ENCODE measurements at places on chromosomes 2 and 18.

DNA sequence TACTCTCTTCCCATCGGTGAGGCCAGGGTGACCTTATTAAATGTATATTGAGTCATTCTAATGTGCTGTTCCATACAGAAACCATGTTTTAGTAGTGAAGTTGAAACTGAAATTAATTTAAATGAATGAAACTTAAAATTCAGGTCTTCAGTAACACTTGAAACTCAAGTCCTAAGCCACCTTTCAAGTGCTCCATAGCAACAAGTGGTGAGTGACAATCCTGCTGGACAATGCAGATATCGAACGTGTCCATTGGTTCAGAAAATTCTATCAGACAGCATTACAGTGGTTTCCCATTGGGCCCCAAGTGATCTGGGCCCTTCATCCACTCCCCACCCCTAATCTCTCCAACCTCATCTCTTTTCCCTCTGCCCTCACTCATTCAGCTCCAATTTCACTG is 48.7 kb downstream of the HNMT start:
- DNase-seq = no peak

DNA sequence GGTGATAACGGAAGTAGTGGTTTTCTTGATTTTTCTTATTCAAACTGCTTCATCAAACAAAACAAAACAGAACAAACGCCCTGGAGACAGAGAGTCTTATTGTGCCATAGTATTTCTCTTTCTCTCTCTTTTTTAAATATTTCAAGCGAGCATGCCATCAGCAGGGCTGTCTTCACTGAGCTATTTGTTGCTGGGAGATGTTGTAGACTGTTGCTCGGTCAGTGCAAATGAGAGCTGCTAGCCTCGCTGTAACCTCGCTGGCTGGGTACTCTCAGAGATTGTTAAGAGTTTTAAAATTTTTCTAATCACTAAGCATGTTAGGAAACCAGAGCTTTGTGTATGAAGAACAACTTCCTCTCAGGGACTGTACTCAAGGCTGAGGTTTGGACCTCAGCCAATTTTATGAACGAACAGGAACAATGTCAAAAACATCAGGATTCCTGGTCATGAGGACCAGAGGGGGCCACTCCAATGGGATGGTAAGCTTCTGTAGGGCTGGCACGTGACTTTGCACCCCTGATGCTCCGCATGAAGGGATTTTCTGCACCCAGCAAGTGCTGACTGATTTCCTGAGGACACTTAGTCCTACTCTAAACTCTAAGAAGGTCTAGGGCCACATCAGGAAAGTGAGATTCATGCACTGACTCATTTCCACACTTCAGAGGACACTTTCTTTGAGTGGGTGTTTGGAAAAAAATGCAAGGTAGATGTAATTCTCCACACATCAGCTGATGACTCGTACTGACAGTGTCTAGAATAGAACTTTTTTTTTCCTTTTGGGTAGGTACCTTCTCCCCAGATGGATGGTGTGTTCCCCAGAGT is 59.8 kb upstream of the IL1R1 start:
- peak; percentile 34 for DNase-seq

DNA sequence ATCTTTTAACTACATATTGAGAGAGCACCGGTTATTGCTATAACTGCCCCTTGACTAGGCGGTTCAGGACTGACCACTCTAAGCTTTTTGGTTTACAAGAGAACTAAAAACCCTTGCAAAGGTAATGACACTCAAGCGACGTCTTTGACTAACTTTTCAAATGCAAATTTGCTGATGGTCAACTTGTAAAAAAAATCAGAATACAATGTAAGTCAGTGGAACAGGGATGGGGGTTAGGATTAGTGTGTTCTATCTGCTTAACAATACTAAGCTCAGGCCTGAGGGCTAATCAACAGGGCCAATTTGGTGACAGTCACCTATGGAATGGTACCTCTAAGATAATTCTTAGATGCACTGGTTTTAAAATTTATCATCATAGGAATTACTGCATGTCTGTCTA is 57.1 kb downstream of the ZAP70 start:
- no peak for DNase-seq

DNA sequence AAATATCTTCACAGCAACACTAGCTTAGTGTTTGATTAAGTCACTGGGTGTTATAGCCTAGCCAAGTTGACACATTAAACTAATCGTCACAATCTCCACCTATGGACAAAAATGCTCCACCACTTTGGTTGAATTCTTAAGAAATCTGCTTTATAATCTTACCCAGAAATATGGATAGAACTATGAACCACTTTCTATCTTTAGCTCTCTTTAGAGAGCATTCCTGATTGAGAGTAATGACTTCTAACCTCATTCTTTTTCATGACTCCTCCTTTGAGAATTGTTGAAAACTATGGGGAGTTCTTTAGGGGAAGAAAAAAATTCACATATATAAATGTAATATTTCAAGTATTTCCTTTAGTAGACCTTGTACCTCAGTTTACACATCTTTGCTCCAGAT is 1282.2 kb upstream of the ZEB2 start:
- no peak for DNase-seq

DNA sequence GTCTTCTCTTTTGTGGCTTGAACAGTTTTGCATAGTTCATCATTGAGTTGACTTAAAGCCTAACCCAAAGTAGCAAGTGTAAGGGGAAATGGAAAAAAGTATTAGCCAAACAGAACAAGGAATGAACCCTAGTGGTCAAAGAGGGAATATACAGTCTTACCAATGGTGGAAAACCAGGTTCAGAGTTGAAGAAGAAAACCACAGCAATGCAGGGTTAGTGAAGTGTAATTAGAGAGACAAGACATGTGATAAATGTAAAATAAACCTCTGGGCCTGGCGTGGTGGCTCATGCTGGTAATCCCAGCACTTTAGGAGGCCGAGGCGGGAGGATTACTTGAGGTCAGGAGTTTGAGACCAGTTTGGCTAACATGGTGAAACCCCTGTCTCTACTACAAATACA is 2.4 kb downstream of the TTN start:
- DNase-seq = no peak

DNA sequence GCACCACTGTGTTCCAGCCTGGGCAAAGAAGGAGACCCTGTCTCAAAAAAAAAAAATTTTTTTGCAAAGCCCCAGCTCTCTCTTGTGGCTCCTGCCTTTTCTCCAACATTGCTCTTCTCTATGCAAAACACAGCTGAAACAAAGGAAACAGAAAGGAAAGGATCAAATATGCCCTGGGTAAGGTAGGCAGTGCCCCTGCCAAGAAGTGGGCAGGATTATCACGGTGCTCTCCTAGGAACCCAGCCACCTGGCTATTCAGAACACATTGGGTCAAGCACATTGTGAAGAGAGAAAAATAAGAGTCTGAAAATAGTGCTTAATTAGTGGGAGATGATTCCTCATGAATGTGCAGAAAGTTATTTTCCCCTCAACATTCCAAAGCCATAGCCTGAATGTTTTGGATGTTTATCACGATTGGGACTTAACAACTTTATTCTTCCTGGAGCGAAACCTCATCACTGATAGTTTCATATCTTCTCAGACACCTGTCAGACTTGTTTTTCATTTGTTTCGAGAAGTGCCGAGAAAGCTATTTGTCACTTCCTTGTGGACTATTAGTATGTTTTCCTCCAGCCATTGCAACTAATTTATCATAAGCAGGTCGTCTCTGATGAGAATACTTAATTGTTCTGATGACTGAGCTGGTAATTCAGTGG is 42.7 kb upstream of the RPL31 start:
- no peak for DNase-seq

DNA sequence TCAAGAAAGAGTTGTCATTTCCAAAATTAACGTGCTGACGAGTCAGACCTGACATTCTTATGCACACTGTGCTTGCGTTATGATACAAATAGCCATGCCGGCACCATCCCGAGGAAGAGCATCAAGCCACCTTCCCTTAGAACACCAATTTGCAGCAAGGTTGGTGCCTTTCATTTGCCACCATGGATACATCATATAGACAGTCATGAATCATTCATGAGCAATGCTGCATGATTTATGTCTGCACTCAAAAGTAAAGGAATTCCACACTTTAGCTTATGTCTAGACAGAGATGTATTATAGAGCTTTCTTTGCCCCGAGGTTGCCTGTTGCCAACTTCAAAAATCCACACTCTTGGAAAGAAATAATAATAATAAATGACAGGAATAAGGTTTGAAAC is 166.9 kb downstream of the VWC2L start:
- no peak for DNase-seq

DNA sequence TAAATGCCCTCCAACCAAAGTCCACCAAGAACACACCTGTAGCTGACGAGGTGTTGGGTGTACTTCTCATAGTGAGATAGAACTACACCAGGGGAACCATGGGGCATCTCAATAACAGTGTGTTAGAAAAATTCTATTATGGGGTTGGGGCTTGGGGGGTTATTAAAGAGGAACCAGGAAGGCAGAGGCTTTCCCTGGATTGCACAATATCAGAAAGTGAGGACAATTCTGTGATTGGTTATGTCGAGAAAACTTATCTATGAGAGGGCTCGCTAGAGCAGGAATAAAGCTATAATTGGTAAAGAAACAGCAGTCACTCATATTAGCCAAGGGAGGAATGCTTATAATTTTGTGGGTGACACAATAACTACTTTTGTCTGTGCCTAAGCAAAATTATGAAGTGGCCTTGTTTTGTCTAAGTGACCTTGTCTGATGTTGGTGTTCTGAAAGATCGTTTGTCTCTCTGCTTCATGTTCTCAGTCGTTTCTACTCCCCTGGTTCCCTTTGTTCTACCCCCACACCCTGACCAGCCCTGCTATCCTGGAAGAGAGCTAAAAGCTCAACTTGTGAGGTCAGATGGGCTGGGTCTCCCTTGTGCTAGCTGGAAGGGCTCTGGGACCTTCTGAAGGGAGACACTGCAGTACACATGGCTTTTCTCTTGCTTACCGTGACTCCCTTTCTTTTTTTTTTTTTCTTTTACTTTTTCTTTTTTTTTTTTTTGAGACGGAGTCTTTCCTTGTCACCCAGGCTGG is 21.6 kb upstream of the INO80C start:
- DNase-seq = no peak

GRCh38 chr2:190938771-190939335 is 58.2 kb downstream of the GLS start:
- no peak for DNase-seq

GRCh38 chr2:239826376-239826775 is 198.8 kb downstream of the NDUFA10 start:
- no peak for DNase-seq

GRCh38 chr2:177325554-177325953 is 61.0 kb upstream of the NFE2L2 start:
- no peak for DNase-seq

- DNase-seq = no peak
Observed at GRCh38 chr2:239670463-239671120, 269.8 kb upstream of the HDAC4 start.

DNA sequence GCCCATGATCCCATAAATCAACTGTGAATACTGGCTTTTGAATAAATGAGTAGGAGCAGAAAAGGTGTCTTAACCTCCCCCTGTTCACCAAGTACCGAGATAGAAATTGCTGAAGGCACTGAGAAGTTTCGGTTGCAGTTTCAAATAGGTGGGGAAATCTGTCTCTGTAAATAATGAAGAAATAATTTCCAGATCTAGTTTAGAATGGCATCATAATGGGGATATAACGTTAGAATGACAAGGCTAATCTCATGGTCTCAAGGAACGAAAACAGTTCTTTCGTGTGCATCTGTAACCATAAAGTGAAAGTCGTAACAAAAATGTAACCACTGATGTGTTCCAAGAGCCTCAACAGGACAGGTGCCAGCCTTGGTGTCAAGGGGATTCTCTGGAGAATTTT is 49.9 kb upstream of the TMEM18 start:
- DNase-seq = no peak

DNA sequence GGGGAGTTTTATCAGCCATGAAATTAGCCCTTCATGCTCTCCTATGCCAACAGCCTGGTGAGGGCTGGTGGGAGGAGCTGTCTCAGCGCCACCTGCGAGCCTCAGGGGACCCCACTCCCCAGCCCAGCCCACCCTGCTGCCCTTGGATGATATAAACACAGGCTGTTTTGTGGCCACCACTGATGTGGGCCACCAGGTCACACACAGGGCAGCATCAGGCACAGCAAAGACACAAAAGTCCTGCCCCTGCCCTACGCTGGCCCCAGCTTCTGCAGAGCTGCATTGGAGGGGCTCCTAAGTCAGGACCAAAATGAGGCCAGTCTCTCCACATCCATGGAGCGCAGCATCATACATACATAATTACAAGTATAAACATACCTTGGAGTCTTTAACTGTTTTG is 110.6 kb upstream of the TEX51 start:
- DNase-seq = no peak

GRCh38 chr2:119301413-119301812 is 65.2 kb downstream of the C2orf76 start:
- no peak for DNase-seq

DNA sequence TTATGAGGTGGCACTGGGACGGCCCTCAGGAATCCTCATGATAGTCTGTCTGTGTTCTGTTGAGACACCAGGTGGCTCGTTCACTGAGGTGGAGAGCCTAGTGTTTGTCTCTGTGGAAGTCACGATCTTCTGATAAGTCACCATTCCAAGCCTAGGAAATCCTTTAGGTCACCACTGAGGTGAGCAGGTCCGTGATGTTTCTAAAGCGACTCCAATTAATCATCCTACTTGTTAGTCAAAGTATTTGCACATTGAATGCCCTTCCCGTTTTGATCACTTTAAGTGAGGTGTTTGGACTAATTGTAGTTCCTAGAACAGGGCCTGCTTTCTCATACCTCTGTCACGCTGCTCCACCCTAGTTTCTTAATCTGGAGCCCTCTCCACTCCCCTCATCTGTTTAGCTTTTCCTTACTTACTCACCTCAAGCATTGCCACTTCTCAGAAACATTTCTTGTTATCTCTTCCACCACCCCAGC is 28.0 kb upstream of the DSG3 start:
- DNase-seq = no peak

DNA sequence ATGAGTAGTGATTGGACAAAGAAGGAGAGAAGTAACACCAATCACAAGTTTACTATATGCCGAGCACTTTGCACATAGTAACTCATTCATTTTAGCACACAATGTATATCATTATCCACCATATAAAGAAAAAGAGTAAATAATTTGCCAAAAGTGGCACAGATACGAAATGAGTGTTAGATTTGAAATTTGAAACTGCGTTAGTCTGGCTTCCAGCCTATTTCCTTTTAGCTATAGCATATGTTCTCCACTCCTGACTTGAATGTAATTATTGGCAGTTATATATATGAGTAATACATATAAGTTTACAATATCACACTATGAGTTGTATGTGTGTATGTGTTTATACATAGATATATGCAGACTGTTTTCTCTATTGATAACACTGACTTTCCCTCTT is 98.6 kb downstream of the NOL4 start:
- no peak for DNase-seq

GRCh38 chr2:230455005-230455684 is 39.1 kb downstream of the SP100 start:
- no peak for DNase-seq

GRCh38 chr2:22199994-22200393 is 1076.2 kb downstream of the TDRD15 start:
- DNase-seq = no peak

- no peak for DNase-seq
Observed at GRCh38 chr2:152864601-152865149, 146.3 kb downstream of the ARL6IP6 start.

- no peak for DNase-seq
Observed at GRCh38 chr2:201472411-201472810, 20.9 kb downstream of the STRADB start.

Data from activated CD4-positive, alpha-beta T cell treated with anti-CD3 and anti-CD28 coated beads for 1 hour (primary cell).